SHP77 (cell line): ENCODE measurements at places on chromosomes 4 and X.
A peak's percentile ranks its signal among the peaks of the same experiment; 100 is the strongest.

DNA sequence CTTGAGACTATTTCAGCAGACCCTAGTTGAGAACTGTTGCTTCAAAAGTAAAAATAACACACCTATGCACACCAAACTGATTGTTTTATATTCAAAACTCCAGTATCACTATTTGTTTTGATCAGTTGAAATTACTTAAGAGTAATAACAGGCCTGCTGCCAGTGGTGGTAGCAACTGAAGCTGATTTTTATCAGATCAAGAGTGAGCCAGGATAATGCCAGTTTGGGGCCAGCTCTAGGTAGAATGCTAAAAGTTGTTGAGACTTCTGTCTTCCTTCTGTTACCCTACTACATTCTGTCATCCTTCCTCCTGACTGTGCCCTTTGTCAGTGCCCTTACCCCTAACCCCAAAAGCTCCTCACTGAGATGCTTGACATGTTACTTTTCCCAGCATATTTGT, 228.7 kb upstream of the SPRY1 start:
- DNase-seq = no peak

- DNase-seq = no peak
Measured at GRCh38 chrX:32451954-32452695, 759.2 kb downstream of the DMD start.

DNA sequence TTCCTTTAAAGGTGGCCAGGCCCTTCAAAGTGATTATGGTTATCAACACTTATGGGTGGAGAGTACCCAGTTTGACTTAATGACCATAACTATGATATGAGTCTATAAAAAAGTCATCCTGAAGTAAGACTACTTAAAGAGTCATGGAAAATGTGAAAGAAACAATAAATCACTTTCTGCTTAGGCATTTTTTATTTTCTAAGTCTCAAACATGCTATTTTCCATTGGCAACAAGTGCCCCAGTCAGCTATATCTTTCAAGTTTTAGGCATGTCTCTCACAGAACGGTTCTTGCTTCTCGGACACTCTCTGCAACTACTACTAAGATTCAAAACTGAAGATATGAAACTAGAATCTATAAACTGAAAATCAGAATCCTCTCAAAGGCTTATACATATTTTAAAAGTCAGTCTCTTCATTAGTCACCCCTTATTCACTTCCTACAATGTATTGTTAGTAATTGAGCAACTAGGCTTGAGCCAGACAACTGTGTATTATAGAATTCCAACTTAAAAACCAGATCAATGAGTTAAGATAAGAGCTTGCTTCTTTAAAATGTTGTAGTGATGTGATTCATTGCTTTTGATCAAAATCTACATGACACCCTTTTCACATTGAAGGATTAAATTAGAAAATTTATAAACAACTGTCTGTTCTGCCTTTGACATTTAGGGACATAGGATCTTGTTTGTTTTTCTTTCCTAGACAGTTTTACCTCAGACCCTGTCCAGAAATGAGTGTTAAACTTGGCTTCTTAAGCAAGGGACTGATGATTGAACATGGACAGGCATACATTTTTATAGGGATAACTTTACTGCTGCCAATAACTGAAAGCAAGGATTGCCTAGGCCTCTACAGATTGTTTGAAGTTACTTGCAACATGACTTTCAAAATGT, 2.9 kb downstream of the ANTXR2 start:
- DNase-seq = no peak

GRCh38 chr4:2754848-2755819, 1.0 kb downstream of the TNIP2 start:
- DNase-seq = no peak

DNA sequence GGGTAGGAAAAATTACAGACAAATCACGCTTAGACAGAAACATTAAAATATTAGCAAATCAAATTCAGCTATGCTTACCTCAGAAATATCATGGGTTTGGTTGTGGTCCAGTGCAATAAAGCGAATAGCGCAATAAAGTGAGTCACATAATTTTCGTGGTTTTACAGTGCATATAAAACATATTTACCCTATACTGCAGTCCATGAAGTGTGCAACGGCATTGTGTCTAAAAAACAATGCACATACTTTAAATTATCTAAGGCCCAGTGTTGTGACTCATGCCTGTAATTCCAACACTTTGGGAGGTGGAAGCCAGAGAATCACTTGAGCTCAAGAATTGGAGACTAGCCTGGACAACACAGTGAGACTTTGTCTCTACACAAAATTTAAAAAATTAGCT, 195.7 kb upstream of the IL1RAPL1 start:
- DNase-seq = no peak

DNA sequence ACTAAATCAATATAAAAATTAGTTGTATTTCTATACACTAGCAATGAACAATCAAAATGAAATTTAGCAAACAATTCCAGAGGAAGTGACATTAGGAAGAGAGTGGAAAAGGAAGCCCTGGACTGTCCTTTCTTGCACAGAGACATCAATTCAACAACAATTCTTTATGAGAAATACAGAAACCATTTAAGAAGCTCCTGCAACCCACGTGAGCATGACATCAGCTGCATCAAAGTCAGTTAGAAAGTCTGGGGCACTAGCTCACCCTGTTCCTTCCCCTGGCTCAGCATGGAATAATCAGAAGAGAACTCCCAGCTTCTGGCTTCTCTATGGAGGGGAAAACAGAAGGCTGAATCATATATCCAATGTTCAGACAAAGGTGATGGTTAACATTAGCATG, 48.6 kb upstream of the STARD8 start:
- DNase-seq = no peak

DNA sequence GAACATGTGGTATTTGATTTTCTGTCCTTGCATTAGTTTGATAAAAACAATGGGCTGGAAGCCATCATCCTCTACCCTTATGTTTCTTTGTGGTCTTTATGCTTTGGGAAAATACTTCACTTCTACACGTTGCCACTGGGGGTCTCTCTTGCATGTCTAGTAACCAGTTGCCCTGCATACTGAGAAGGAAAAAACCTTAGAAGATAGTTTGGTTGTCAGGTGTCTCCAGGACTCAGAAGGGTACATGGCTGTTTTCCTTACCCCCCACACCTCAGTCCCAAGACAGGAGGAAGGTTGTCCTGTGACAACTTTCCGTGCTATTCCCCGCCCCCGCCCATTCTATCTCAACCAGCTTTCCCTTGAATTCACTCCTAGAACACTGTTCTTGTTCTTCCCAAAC, 62.1 kb upstream of the LANCL3 start:
- DNase-seq = peak; percentile 6

DNA sequence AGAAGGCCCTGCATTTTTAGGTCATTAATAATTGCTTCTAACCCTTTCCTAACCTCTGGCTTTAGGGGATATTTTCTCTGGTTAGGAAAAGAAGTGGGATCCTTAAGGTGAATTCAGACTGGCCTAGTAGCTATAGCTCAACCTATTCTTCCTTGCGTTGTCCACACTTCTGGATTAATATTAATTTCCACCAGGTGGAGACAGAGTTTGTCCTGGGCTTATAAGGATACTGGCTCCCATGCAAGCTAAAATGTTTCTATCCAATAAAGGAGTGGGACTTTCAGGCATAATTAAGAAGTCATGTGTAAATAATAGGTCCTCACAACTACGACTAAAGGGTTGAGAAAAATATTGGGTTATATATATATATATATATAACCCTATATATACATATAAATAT, 860.0 kb upstream of the POU3F4 start:
- no peak for DNase-seq

DNA sequence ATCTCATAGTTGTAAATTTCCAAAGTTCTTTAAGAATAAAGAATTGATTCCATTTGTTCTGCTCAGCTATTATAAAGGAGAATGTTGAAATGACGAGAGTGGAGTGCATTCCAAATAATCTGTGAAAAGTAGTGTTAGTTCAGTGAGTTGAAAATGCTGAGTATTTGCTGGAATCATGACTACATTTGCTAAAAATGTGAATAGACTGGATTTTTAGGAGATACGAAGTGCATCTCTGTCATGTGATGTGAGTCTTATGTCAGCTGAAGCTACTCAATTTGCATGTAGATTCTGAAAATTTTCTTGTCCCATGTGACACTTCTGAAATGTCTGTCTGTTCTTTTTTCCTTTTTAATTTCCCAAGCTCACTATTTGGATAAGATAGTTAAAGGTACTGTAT, 206.0 kb downstream of the DCTD start:
- DNase-seq = no peak
